ENCODE measurements at places on chromosomes 11 and 22. TPM values are rescaled to one million over a fixed set of nuclear protein-coding genes. Genes with fewer than 3 reads are reported as not detected.

DNA sequence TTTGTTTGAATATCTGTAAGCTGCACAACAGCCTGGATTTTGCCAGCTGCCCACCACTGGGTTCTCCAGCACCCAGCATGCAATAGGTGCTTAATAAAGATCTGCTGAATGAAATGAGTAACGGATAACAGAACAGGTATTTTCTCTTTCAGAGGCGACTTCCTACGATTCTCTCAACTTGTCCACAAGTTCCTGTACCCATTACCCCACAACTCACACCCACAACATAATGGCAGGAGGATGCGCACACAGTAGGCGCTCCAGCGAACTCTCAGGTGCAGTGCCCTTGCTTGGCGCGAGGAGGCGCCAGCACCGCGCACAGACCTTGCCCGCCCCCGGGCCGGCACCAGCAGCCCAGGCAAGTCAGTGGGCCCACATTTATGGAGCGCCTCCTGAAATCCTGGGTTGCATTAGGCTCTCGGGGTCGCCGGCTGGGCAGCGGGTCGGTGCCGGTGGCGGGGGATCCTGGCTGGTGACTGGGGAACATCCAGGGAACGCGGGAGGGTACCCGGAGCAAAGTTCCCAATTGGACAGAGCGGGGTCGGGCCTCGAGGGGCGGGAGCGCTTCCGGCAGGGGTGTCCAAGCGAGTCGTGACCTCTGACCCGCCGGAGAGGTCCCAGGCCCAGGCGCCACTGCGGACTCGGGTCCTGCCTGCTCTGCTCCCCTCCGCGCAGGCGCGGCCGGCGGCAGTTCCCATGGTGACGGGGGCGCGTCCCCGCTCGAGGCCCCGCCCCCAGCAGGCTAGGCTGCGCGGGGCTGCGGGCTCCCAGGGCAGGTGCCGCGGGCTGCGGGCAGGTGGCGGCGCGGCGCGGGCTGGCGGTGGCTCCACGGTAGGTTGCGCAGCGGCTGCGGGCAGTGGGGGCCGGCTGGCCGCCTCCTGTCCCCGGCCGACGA is at the start of gene KIAA1671:
Gene KIAA1671, plus strand, starts transcription at position 775 of the 895 bp plus-strand sequence. CDS start 75,284 bp downstream, outside the sequence.
- ATAC-seq, result peak; percentile 96

GRCh38 chr11:44580701-44581100 is 15.2 kb downstream of the CD82 start:
- ATAC-seq, result no peak

PHLDA2 gene
- total RNA-seq, result 9.1 TPM

PATE4 gene
- not detected for total RNA-seq

MAPK1 gene
- 48.6 TPM for total RNA-seq
